Aorta (tissue), 5 donors: ENCODE measurements at places on chromosomes 7 and 10. TPM values are rescaled to one million over a fixed set of nuclear protein-coding genes. Genes with fewer than 3 reads are reported as not detected.

Gene SHLD2
- total RNA-seq: 18.7 TPM

Gene GRM3
- not detected for total RNA-seq

Gene GATA3
- total RNA-seq: 0.78 TPM

Gene GPER1
- 4.5 TPM for total RNA-seq

Gene CARD11
- 1.8 TPM for total RNA-seq

Gene SEMA3D
- 50.7 TPM for total RNA-seq

Gene LIPF
- not detected for total RNA-seq

Gene SFRP5
- 1.4 TPM for total RNA-seq

Gene DNA2
- total RNA-seq: 5.9 TPM

Gene MRPS17
- 8.6 TPM for total RNA-seq

Gene CH25H
- 2.4 TPM for total RNA-seq

Gene KCND2
- 1.9 TPM for total RNA-seq

DNA sequence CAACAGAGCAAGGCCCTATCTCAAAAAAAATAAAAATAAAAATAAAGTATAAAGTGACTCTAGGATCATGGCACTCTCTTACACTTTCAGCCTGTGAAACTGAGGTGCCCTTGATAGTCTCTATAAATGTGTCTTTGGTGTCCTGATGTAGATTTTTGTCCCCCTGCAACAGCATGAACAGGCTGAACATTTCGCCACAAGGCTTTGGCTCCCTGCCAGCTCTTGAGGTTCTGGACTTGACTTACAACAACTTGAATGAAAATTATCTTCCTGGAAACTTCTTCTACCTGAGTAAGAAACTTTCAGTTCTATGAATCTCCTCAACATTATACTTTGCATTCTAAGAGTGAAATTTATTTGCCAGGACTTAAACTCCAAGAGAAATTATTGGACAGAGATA is 48.1 kb upstream of the BMS1 start:
- no peak overlapping the region for H3K4me3 ChIP-seq
- H3K36me3 ChIP-seq: no peaks in the 10 kb centered on the region
- H3K27me3 ChIP-seq: no peaks in the 10 kb centered on the region
- H3K4me1 ChIP-seq: no peaks in the 10 kb centered on the region

DNA sequence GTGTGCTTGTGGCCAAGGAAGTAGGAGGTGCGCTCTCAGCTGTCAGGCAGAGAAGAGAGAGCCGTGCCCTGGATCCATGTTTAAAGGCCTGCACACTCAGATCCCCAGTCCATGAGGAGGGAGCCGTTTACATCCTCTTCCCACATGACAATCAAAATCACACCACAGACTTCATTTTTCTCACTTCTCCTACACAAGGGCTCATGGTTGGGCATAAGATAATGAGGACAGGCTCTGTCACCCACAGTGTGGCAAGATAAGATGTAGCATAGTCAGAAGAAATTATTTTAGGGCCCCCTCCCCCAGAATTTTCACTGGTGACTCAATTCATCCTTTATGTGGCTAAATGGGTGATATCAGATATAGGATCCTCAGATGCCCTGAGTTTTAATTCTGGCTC is 35.9 kb upstream of the INHBA start:
- no peak overlapping the region for H3K4me3 ChIP-seq
- DNase-seq: no peak
- no peaks in the 10 kb centered on the region for H3K27me3 ChIP-seq

DNA sequence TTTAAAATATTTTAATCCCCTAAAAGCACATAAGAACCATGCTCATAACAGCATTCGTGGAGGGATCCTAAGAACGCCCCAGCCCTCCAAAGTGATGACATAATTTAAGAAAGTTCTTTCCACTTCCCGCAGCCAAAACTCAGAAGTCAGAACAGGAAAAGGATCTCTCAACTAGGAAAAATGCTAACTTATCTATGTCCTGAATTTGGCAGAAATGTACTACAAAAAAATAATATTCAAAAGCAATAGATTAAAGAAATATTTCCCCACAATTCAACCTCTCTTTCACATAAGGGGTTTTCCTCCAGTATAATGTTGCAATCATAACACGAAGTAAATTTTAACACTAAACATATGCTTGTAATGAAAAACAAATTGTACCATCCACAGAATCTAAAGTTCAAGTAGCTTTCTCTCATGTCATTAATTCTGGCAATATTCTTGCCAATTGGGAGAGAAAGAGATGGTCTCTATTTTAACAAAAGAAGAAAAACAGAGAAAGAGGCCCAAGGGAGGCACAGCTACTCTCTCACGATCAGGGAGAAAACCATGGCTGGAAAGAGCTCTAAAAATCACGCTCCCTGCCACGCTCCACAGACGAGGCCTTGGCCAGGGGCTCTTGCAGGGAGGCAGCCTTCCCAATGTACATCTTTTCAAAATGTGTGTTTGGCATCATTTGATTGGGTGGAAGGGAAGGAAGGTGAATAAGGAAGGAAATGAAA is 22.9 kb downstream of the ASB13 start:
- H3K27ac ChIP-seq: peak overlapping the region; percentile 10
- H3K36me3 ChIP-seq: peaks cover 14% of the 10 kb centered on the region
- no peak overlapping the region for H3K4me3 ChIP-seq
- DNase-seq: no peak
- H3K27me3 ChIP-seq: no peaks in the 10 kb centered on the region
- H3K4me1 ChIP-seq: no peaks in the 10 kb centered on the region

- no peaks in the 10 kb centered on the region for H3K27me3 ChIP-seq
- DNase-seq: no peak
- H3K4me1 ChIP-seq: peaks cover 4% of the 10 kb centered on the region
- no peak overlapping the region for H3K4me3 ChIP-seq
- H3K36me3 ChIP-seq: no peaks in the 10 kb centered on the region
These were observed 74.8 kb upstream of the SVIL start for GRCh38 chr10:29709484-29710002.

DNA sequence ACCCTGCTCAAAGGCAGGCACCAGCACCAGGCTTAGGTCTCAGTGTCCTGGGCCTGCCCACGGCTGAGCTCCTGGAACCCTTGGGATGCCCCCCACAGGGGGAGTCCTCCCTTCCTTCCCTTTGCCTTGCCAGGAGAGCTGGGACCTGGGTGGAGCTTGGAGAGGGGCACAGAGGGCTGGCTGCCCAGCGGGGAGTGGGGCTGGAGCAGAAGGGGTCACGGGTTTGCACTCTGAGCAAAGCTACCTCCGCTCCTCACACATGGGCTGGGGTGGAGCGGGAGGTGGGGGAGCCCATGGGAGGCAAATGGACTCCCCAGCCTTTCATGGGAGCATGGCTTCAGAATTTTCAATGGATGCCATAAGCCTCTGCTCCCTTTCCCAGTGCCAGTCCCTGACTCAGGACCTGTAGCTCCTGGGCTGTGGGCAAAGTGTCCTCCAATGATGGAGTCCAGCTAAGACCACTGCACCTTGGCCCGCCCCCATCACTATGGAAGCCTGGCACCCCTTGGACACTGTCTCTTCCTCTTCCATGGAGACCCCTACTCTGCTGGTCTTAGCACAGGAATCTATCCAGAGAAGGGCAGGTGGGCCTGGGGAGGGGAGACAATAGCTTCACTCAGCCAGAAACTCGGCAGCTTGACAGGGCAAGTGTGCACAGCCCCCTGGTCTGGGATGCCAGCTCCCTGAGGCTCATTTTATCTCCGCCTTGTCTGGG is 39.9 kb downstream of the LDB3 start:
- no peak overlapping the region for H3K4me3 ChIP-seq
- H3K27ac ChIP-seq: no peak overlapping the region
- H3K27me3 ChIP-seq: no peaks in the 10 kb centered on the region
- DNase-seq: peak; percentile 33
- H3K4me1 ChIP-seq: no peaks in the 10 kb centered on the region

GRCh38 chr7:157514306-157514705 is 177.5 kb downstream of the DNAJB6 start:
- H3K4me1 ChIP-seq: no peaks in the 10 kb centered on the region
- no peak overlapping the region for H3K4me3 ChIP-seq
- no peaks in the 10 kb centered on the region for H3K27me3 ChIP-seq
- no peak overlapping the region for H3K27ac ChIP-seq

DNA sequence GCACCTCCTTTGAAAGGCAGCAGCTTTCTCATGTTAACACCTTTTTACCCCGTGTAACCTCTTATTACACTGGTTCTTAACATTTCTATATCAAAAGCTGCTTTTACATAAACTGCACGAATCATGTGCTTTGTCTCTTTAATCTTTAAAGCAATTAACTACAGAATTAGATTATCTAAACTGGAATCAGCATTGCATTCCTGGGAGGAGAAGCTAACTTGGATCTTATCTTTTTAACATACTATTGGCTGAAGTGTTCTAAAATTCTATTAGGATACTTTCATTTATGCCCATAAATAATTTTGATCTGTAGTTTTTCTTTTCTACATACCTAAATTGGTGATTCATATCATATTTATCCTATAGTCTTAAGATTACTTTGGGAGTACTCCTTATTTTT is 428.4 kb upstream of the IGFBP3 start:
- no peak for DNase-seq
- H3K4me1 ChIP-seq: no peaks in the 10 kb centered on the region
- H3K4me3 ChIP-seq: no peak overlapping the region
- no peaks in the 10 kb centered on the region for H3K36me3 ChIP-seq
- no peaks in the 10 kb centered on the region for H3K27me3 ChIP-seq
- no peak overlapping the region for H3K27ac ChIP-seq

GRCh38 chr7:1418505-1419309 is 40.6 kb downstream of the MICALL2 start:
- H3K36me3 ChIP-seq: no peaks in the 10 kb centered on the region
- H3K4me3 ChIP-seq: no peak overlapping the region
- H3K4me1 ChIP-seq: no peaks in the 10 kb centered on the region

GRCh38 chr7:51476026-51476425 is 159.4 kb upstream of the COBL start:
- no peak for DNase-seq
- H3K27ac ChIP-seq: no peak overlapping the region
- H3K4me1 ChIP-seq: no peaks in the 10 kb centered on the region
- no peak overlapping the region for H3K4me3 ChIP-seq
- H3K36me3 ChIP-seq: no peaks in the 10 kb centered on the region

- DNase-seq: no peak
- H3K4me3 ChIP-seq: no peak overlapping the region
- H3K4me1 ChIP-seq: no peaks in the 10 kb centered on the region
- no peak overlapping the region for H3K27ac ChIP-seq
- H3K36me3 ChIP-seq: no peaks in the 10 kb centered on the region
- H3K27me3 ChIP-seq: no peaks in the 10 kb centered on the region
These were observed 15.3 kb downstream of the AGBL3 start for GRCh38 chr7:135001390-135002165.

DNA sequence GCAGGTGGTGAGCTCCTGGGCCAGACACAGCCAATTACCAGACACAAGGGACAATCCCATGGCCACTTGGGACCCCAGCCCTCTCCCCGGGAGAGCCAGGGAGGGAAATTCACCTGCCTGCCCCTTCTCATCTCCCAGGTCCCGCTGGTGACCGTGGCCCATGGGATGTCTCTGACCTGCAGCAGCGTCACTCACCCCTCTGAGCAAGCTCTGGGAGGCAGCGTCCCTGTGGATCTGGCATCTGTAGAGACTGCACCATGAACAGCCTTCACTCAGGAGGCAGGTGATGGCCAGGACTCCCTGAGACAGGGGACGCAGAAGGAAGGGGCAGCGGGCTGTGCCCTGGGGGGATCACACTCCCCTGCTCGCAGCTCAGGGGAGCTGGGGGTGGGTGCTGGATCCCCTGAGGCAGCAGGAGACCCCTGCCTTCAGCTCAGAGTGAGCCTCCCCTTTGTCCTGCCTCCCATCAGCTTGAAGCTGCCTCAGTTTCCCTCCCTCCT is 90.8 kb downstream of the FOXL3 start:
- no peak overlapping the region for H3K27ac ChIP-seq
- H3K4me3 ChIP-seq: no peak overlapping the region
- no peaks in the 10 kb centered on the region for H3K27me3 ChIP-seq
- DNase-seq: peak; percentile 44
- no peaks in the 10 kb centered on the region for H3K4me1 ChIP-seq

GRCh38 chr10:34698248-34698831 is 116.8 kb downstream of the PARD3 start:
- H3K4me3 ChIP-seq: no peak overlapping the region
- no peaks in the 10 kb centered on the region for H3K36me3 ChIP-seq
- no peak overlapping the region for H3K27ac ChIP-seq
- peaks cover 4% of the 10 kb centered on the region for H3K4me1 ChIP-seq
- no peak for DNase-seq

- no peaks in the 10 kb centered on the region for H3K36me3 ChIP-seq
- no peak overlapping the region for H3K27ac ChIP-seq
- no peak for DNase-seq
- H3K27me3 ChIP-seq: no peaks in the 10 kb centered on the region
- H3K4me3 ChIP-seq: no peak overlapping the region
These were observed 33.6 kb downstream of the CTNNA3 start for GRCh38 chr10:67662415-67662814.

DNA sequence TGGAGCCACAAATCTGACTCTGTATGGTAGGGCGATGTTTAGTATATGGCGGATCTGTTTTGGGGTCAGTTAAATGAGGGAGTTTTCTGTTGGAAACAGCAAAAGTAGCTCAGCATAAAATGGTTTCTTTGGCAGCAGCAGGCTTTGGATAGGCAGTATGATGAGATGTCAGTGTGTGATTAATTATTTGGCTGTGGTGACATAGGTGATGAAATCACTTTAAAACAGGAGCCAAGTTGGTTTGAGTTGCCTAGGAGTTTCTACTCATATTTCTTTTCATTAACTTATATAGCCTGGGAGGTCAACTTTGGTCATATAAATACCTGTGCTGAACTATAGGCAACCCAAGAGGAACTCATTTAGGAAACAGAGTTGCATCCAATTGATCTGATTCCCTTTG is 291.2 kb downstream of the LRMDA start:
- no peaks in the 10 kb centered on the region for H3K27me3 ChIP-seq
- DNase-seq: no peak
- no peak overlapping the region for H3K4me3 ChIP-seq
- H3K4me1 ChIP-seq: no peaks in the 10 kb centered on the region
- H3K27ac ChIP-seq: no peak overlapping the region

GRCh38 chr10:103082683-103083082 is 110.4 kb downstream of the NT5C2 start:
- H3K27ac ChIP-seq: no peak overlapping the region
- no peaks in the 10 kb centered on the region for H3K27me3 ChIP-seq

- H3K36me3 ChIP-seq: no peaks in the 10 kb centered on the region
- H3K27me3 ChIP-seq: no peaks in the 10 kb centered on the region
- DNase-seq: no peak
- H3K4me3 ChIP-seq: no peak overlapping the region
These were observed 85.9 kb downstream of the BMS1 start for GRCh38 chr10:42868530-42868929.

DNA sequence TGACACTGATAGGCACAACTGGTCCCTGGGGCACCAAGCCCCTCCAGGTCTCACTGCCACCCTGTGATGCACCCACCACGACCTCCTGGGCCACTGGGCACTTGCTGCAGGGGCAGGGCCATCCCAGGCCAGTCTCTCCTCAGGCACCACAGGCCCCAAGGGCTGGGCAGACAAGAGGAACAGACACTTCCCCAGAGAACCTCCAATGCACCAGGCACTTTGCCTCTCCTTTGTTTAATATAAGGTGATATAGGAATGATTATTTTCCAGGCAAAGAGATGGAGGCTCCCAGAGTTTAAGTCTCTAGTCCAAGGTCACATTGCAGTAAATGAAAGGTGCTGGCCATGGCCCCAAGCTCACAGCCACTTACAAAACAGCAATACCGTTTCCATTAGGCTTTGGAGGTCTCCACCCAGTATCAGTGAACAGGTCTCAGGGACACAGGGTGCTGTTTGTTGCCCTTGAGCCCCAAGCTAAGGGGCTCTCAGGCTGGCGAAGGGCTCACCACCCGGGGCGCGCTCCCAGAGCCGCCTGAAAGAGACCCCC is 4.5 kb downstream of the DEPP1 start:
- H3K4me1 ChIP-seq: no peaks in the 10 kb centered on the region
- H3K27me3 ChIP-seq: no peaks in the 10 kb centered on the region
- peak overlapping the region; percentile 42 for H3K4me3 ChIP-seq
